ENCODE measurements at places on chromosomes 5 and 9. TPM values are rescaled to one million over a fixed set of nuclear protein-coding genes. Genes with fewer than 3 reads are reported as not detected.

Gene ARL14EPL
- total RNA-seq: not detected

Gene PLGRKT
- total RNA-seq: 30.3 TPM

Gene STPG3
- not detected for total RNA-seq

Gene FAM13B
- total RNA-seq: 38.0 TPM

Gene FABP6
- not detected for total RNA-seq

Gene GPR107
- total RNA-seq: 41.8 TPM

Gene PANK3
- total RNA-seq: 41.6 TPM

Gene MARCOL
- total RNA-seq: not detected

Gene CCDC152
- 9.0 TPM for total RNA-seq

Gene SLC36A3
- not detected for total RNA-seq

DNA sequence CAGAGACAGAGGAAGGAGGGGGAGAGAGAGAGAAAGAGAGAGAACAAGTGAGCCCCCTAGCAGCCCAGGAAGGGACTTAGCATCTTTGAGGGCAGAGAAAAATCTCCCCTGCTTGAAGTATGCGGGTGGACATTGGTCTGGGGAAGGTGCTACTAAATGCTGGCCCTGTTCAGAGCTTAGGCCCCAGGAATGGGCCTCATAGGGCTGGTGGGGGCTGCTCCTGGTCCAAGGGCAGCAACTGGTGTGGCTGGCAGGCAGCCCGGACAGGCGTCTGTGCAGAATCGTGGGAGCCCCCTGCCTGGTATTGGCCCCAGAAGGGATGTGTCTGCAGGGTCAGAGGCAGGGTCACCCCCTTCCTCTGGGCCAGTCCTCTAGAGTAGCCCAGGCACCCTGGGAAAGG is 47.8 kb upstream of the SUSD3 start:
- DNase-seq: no peak

- no peak for DNase-seq
Observed at GRCh38 chr9:36214571-36214970, 23.9 kb downstream of the CLTA start.

DNA sequence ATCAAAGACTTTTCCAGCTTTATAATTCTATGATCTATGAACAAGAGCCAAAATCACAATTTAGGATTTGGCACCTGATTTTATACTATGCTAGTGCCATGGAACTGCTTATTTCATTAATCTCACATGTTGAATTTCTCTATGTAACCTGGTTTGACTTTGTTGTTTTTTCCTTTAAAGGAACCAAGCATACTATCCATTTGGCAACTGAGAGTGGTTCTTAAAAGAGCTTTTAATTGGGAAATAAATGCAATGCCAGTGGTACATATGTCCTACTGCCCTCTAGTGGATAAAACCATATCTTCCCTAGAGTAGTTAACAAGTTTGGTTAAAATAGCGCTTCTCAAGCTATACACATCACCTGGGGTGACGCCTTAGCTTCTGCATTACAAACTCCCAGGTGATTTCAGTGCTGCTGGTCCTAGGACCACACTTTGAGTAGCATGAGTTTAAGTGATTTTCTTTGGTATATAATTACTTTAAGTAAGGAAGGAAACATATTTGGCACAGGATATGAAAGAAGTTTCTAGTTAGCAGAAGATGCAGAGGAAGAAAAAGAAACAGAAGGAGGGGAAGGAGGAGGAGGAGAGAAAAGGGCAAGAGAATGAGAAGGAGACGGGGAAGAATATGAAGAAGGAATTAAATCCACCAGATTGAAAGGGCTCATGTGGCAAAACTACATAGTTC is 56.8 kb downstream of the FGF10 start:
- DNase-seq: no peak

- no peak for DNase-seq
Observed at GRCh38 chr9:94826644-94827410, 100.3 kb downstream of the AOPEP start.

GRCh38 chr9:78363221-78363620 is 66.3 kb downstream of the PSAT1 start:
- DNase-seq: no peak

DNA sequence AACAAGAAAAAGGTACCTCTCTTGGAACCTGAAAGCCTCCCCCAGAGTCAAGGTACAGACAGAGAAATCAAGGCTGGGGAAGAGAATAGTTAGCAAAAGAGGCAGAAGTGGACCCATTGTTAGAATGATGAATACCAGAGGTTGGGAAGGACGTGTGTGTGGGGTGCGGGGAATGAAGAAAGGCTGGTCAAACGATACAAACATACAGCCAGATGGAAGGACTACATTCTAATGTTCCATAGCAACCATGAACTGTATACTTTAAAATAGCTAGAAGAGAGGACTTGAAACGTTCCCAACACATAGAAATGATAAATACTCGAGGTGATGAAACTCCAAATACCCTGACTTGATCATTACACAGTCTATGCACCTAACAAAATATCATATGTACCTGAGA is 7.1 kb downstream of the CCDC69 start:
- no peak for DNase-seq

DNA sequence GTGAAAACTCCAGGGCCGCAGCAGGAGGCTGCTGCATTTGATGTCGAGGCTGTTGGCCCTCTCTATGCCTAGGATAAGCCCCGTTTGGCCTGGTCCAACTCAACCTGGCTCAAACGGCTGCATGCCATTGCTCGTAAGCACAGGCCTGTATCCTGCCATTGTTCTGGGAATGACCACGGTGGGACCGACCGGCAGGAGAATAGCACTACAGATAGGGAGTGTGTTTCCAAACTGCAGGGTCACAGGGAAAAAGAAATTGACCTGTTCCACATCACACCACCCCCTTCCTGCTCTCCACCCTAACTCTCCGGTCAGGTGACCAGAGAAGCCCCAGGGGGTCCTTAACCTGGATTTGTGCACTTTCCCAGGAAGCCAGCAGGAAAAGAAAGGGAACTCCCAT is 278.7 kb upstream of the KLF4 start:
- no peak for DNase-seq

- DNase-seq: no peak
Observed at GRCh38 chr5:154669402-154669801, 85.8 kb upstream of the LARP1 start.

DNA sequence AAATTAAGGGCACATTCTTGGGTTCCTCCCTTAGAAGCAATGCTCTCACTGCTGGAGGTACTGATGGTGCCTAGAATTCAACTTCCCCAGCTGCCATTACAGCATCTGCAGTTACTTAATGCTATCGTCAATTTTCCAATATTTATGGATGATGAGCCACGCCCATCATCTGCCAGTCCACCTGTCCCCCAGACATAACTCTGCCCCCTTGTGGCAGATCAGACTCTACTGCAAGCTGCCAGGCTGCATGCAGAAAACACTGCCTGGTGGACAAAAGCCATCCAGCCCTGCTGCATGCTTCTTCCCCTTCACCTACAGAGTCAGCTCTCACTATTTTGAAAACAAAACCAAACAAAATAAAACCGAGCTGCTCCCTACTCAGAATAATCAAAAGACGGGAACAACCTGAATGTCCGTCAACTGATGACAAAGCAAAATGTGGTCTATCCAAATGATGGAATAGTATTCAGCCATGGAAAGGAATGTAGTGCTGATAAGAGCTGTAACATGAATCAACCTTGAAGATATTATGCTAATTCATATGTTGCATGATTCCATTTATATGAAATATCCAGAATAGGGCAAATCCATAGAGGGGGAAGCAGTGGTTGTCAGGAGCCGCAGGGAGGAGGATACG is 66.4 kb downstream of the RETREG1 start:
- no peak for DNase-seq

GRCh38 chr5:41083306-41083705 is 12.2 kb upstream of the MROH2B start:
- no peak for DNase-seq

DNA sequence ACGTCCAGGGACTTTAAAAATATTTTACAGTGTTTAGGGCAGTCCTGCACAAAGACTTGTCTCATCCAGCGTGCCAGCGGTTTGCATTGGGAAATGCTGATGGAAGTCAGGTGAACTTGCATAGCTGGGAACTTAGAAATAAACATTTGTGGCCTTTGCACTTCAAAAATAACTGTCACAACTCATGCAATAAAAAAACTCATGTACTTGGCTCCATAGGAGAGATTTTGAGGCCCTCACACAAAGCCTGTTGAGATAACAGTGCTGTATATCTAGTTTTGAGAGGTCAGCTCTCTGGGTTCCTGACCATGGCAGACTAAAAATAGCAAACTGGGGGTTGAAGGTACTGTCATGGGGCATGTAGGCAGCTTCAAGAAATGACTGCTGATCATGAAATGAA is 5.5 kb downstream of the COMMD10 start:
- DNase-seq: no peak

GRCh38 chr9:96139592-96140295 is 162.2 kb downstream of the HSD17B3 start:
- no peak for DNase-seq

GRCh38 chr5:125267636-125268248 is 521.3 kb upstream of the ZNF608 start:
- no peak for DNase-seq

- DNase-seq: no peak
Observed at GRCh38 chr9:71941060-71941568, 29.7 kb downstream of the C9orf85 start.

DNA sequence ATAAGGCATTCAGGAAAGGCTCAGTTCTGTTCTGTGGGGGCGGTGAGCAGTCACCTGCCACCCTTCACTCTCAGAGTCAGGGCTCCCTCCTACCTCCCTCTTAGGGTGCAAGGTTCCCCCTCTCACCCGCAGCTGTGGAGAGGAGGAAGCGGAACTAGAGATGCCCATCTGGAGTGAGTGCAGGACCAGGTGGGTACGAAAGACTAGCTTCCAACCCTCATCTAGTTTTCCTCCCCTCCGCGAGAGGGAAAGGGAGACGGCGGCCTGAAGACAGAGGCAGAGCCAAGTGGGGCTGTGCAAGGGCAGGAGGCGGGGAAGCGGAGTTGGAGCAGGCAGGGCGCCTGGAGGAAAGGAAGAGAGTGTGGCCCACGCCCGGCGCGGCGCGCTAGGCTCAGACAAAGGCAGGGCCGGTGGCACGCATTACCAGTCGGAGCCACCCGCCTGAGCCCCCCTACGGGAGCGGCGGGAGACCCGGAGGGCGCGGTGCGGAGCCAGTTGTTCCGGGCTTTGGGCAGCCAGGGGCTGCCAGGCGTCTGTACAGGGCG is 7.3 kb downstream of the PRR7 start:
- DNase-seq: no peak

- no peak for DNase-seq
Observed at GRCh38 chr5:137036640-137037039, 462.5 kb downstream of the SPOCK1 start.

DNA sequence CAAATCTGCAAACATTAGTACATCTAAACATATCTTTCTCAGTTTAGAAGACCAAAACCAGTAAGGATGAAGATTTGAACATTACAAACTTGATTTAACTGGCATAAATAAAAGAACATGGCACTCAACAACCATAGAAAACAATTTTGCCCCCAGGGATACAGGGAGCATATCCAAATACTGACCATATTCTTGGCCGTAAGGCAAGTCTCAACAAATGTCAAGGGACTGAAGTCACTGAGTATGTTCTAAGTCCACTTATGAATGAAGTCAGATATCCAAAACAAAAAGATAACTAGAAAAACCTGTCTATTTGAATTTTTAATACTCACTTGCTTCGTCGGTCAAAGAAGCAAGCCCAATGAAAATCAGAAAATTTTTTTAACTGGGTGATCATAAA is 14.1 kb downstream of the FEM1C start:
- DNase-seq: no peak

DNA sequence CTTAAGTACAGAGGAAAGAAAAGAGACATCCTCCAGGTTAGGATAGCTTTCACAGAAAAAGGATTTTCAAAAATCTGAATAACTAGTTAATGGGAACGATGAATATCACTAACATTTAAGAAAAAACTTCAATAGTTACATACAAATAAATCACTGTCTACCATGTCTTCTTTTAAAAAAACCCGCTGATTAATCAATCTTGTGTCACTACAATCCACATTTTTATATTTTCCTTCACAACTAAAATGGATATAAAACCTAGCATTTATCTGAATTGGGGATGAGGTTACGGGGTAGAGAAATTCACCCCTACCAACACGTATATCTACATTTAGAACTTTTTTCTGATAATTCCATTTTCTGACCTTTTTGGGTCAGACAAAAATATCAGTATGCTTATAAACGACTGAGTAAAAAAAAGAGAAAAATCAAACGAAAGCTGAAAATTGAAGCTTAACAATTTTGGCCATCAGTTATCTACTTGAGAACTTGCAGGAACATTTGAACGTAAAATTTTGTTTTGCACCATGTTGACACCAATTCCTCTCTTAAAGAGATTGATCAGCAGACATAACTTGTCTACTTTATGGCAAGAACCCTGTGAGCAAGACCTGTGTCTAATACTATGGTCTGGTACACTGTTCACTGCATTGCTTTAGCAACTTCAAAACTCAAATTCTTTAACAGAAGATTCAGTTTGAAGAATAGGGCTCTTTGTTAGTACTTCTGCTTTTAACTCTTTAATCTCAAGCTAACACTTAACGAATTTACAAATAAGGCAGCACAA is 4.8 kb downstream of the NR3C1 start:
- DNase-seq: no peak

DNA sequence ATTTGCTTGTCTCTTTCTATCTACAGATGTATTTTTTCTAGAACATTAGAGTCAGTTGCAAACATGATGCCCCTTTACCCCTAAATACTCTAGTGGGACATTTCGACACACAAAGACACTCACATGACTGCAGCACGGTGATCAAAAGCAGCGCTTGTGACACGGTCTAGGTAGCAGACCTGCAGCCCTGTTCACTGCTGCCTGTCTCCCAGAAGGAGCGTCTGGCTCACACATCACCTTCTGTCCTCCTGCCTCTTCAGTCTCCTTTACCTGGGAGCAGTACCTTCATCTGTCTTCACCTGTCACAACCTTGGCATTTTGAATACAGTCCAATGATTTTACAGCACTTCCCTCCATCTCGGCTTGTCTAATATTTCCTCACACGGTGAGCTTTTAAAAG is 51.9 kb upstream of the SH3PXD2B start:
- DNase-seq: no peak

- DNase-seq: no peak
Observed at GRCh38 chr9:96514800-96515158, 64.8 kb downstream of the HABP4 start.

DNA sequence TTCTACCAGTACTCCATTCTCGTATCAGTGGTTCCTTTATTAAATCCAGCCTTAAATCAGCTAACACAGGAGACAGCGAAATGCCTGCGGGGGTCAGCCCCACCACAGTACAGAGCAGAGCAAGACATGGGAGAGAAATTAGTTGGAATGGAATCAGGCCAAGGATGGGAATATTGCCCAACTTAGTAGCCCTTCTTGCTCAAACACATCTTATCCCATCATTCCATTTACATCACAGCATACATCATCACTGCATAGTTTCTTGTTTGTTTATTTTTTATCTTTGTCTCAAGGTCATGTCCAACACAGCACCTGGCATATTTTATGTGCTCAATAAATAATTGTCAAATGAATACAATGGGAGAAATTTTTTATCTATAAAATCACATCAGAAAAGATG is 34.3 kb upstream of the DAB2 start:
- no peak for DNase-seq

Data from activated naive CD4-positive, alpha-beta T cell treated with anti-CD3 and anti-CD28 coated beads, Interleukin-2, amount 50 U/mL, for 72 hours (primary cell).